ENCODE measurements at places on chromosomes 6 and 20.

GRCh38 chr6:156760377-156760776 is 16.8 kb upstream of the ARID1B start:
- no peak for DNase-seq

DNA sequence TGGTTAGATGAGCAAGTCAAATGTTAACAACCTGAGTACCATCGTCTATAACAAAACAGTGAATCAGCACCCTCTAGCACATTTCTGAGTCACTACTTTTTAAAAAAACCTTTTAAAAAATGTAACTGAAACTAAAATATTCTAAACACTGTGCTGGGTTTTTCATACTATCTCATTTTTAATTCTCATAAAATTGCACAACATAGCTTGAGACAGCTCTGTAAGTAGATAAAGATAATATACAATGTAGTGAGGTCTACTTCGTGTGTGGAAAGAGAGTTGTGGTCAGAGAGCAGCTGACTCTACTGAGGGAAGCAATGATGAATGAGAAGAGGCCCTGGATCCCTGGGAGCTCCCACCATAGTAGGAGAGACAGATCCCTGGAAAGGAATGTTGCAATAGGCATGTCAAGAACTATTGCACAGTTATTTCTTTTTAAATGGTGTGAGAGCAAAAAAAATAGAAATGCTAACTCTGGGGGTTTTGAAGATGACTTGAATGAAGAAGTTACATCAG is 13.6 kb upstream of the CALHM6 start:
- DNase-seq, result no peak

GRCh38 chr20:8305449-8305978 is 173.4 kb downstream of the PLCB1 start:
- peak; percentile 81 for DNase-seq

DNA sequence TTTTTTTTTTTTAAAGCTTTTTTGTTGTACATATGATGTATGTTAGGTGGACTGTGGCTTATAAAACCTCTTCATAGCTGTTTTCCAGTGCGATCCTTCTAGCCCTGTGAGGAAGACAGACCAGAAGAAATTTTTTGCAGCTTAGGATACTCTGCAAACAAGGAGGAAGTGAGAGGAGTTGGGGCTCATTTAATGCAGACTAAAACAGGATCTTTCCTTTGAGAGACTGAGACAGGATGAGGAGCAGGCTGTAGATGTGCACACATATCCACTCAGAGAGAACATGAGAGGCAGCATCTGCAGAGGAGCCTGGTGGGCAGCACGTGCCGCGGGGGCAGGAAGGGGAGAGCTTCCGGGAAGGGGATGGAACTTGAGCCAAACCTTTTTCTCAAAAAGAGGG is 45.7 kb downstream of the PPARD start:
- DNase-seq, result no peak

DNA sequence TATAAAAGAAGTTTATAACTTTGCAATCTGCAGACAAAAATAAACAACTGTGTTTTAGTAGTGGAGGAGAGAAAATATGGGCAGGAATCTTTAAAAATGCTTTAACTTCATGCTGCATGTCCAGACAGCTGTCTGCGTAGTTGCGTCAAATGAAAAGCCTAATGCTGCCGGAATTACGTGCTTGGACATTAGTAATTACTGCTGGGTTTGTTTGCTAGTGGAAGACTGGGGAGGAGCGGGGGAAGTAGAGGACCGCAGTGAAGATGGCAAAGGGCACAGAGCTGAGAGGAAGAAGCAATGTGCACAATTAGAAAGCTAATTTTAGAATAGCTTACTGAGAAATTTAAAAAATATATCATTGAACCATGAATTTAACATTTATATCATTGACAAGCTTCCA is 2.4 kb downstream of the SNAP25 start:
- no peak for DNase-seq
